ENCODE measurements at places on chromosomes 16 and 17.

DNA sequence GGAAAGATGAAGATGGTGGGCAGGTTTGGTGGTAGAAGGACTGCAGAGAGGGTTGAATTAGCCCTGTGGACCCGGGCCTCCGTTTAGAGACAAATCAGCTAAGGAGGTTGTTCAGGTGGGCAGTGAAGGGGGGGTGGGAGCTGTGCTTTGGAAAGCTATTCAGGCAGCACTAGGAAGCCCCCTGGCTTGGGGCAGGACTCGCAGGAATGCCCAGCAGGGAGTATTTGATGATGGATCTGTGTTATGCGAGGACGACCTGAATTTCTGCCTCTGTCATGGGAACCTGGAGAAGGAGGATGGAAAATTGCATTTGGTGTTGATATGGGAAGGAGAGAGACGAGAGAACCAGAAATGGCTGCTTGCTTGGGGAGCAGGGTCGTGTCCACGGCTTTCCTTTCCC lies 3.5 kb downstream of the SPDYE4 start:
- no peak for DNase-seq

DNA sequence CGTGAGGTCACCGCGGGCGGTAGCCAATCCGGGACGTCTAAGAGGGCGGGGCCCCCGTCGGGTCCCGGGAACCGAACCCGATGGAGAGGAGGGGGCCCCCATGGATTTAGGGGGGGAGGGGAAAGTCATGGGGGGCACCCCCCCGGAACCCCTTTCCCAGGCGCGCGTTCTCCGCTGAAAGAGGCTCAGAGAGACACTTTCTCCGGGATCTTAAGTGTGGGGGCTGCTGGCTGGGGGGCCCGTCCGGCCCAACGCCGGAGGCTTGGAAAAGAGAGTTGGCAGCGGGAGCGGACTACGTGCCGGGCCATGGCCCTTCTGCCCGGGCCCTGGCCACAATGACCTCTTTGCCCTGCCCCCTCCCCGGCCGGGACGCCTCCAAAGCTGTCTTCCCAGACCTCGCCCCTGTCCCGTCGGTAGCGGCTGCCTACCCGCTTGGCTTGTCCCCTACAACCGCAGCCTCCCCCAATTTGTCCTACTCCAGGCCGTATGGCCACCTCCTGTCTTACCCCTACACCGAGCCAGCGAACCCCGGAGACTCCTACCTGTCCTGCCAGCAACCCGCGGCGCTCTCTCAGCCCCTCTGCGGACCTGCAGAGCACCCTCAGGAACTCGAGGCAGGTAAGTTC lies at the start of gene DLX4:
DLX4 (plus strand) TSS at position 57 of the 626 bp plus-strand sequence; CDS start at position 336, 279 bp downstream.
- DNase-seq, result no peak

- DNase-seq, result no peak
Measured at GRCh38 chr17:63998721-63999679, 849 bp downstream of the PRR29 start.

- DNase-seq, result no peak
Measured at GRCh38 chr16:56748191-56748590, 18.3 kb downstream of the NUP93 start.

- no peak for DNase-seq
Measured at GRCh38 chr17:29592850-29593551, at the start of gene ANKRD13B. TSS of gene ANKRD13B (plus strand) at chr17:29593132. CDS start at chr17:29593622, 490 bp downstream.

DNA sequence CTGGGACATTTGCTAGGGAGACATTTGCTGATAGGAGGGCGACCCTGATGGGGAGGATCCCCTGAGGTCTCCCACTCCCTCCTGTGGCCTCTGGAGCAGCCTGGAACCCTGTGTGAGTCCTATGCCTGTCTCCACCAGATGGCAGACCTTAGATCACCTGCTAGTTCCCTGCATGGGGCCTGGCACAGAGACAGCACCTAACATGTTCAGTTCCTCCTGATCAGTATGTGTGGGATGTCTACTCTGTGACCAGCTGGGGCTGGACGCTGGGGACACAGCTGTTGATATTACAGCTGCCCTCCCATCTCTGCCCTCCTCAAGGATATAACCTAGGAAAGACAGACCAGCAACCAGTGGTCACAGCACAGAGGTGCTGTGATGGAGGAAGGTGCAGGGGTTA lies 1.1 kb upstream of the ADCY7 start:
- DNase-seq, result no peak

- no peak for DNase-seq
Measured at GRCh38 chr16:31006086-31006385, 4.4 kb downstream of the STX1B start.

GRCh38 chr17:35183332-35183731 lies 10.9 kb downstream of the SLC35G3 start:
- no peak for DNase-seq

DNA sequence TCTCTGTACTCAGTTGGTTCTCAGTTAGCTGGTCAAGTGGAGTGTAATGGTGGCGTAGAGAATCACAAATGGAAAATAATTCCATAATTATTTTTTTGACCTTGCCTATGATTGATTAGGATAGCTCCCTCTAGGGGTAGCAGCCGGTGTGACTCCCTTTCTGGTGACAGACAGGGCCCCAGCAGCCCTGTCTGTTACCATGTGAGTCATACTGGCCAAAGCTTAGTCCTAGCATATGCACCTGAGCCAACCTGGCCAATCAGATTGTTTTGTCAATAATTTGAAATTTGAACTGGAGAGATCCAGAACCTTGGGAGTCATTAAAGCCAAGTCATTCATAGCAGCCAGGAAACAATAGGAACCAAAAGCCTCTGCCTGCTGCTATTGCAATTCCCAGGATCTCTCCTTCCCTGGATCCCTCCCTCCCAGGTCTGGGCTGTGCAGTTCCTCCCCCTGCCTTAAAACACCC lies 5.6 kb downstream of the PNPO start:
- peak; percentile 34 for DNase-seq

- DNase-seq, result no peak
Measured at GRCh38 chr17:77382966-77383612, 242.3 kb downstream of the SEC14L1 start.

GRCh38 chr16:47887496-47887895 lies 268.3 kb downstream of the ABCC12 start:
- no peak for DNase-seq

- no peak for DNase-seq
Measured at GRCh38 chr17:63702721-63703015, 2.7 kb upstream of the LIMD2 start.

GRCh38 chr17:72416905-72417304 lies 296.1 kb downstream of the SOX9 start:
- no peak for DNase-seq

- DNase-seq, result no peak
Measured at GRCh38 chr17:511833-512251, 159.2 kb upstream of the RPH3AL start.

DNA sequence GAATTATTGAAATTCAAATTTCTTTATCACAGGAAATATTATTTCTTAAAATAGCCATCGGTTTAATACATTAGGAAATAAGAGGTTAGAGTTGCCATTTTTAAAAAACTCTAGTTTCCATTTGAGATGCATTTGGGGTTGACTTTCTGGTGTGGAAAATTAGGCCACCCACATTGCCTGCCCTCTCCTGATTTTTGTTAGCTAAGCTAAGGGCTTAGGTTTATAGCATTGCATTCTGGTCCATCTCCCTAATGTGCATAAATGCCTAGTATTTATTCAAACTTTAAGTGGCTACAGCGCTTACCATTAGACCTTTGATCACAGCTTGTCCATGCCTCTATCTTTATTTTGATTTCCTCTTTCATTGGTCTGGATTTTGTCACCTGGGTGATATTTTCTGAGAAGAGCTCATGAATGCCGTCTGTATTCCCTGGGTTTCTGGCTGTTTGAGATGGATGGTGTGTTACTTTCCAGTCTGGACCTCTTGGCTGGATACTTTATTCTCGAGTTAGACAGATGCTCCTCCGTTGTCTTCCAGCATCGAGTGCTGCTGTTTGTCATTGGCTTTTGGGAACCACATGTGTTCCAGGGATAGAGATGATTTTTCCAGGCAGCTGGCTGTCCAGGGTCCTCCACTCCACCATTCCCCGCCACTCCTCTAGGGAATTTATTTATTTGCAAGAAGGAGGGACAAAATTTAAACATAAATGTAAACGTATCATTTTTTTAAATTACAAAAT lies 120.3 kb downstream of the KATNIP start:
- DNase-seq, result no peak

DNA sequence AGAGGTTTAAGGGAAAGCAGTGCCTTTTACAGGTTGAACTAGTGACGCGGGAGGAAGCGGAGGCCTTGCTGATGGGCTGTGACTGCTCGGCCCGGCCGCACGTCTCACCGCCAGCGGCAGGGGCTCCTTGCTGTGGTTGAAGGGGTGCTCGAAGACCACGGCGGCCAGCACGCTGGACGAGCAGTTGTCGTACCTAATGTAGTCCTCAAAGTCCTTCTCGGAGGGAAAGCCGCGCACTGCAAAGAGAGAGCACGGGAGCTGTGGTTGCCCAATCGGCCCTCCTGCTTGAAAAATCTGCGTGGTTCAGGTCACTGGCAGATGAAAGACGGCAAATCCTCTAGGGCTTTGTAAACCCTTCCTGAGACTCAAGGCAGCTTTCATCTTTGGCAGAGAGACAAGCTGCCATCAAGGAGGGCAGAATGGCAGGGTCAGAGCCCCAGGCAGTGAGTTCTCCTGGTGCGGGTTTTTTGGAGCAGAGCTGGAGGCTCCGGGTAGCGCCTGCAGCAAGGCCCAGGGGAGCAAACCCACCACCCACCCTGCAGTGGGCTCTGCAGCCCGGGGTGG lies 16.1 kb downstream of the ABCA3 start:
- DNase-seq, result no peak

DNA sequence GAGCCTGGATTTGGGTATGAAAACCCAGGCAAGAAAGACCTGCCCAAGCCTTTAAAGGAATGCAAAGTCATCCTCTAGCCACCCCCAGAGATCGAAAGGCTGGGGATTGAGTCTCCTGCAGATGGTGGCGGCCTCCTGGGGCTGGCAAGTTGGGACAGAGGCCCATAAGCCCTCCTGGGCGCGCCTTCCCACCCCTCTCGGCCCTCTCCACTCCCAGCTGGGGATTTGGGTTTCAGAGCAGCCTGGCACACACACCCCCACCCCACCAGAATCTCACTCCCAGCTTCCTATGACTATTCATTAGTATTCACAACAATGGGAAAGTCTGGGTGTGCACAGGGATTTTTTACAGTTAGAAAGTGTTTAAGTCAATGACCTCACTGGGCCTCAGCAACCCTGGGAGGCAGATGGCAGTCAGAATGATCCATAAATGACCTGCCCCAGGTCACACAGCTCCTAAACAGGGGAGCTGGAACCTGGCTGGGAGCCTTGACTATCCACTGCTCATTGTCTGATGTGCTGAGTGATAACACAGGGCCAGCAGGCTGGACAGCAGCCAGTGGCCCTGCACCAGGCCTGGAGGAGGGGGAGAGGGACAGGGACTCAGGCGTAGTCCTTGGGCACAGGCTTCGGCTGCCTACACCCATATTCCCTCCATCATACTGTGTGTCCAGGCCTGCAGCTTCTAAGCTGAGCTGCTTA lies 12.1 kb downstream of the NHERF1 start:
- no peak for DNase-seq

- no peak for DNase-seq
Measured at GRCh38 chr17:74758848-74759168, 10.4 kb downstream of the NHERF1 start.

DNA sequence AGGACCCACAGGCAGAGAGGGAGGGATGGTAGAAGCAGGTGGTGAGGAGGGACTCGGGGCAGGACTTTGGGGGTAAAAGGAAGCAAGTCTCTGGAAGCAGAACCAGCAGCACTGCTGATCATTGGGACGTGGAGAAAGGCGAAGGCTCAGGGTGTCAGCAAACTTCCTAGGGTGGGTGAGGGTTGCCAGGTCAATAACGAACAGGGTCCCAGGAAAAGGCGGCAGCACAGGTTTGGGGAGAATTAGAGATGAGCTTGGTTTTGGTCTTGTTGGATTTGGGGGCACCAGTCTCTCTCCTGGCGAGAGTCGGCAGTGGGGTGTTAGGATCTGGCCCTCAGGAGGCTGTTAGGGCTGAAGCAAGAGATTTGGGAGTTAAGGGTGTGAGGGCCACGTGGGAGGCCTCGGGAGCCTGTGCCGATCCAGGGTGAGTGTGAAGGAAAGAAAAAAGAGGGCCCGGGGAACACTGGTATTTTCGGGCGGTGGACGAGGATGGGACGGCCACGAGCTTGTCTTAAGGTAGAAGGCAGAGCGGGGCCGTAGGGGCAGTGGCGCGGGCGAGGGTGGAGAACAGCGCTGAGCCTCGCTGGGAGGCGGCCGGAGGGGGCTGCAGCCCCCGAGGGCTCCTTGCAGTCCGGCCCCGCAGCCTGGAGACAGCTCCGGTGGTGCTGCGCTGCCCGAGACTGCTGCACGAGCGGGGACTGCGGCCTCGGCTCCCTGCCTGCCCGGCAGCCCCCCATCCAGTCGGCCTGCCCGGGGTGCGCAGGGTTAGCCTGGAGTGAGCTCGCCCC lies 765 bp upstream of the ADORA2B start:
- no peak for DNase-seq

GRCh38 chr17:64229815-64230728 lies 33.0 kb downstream of the TEX2 start:
- DNase-seq, result no peak

DNA sequence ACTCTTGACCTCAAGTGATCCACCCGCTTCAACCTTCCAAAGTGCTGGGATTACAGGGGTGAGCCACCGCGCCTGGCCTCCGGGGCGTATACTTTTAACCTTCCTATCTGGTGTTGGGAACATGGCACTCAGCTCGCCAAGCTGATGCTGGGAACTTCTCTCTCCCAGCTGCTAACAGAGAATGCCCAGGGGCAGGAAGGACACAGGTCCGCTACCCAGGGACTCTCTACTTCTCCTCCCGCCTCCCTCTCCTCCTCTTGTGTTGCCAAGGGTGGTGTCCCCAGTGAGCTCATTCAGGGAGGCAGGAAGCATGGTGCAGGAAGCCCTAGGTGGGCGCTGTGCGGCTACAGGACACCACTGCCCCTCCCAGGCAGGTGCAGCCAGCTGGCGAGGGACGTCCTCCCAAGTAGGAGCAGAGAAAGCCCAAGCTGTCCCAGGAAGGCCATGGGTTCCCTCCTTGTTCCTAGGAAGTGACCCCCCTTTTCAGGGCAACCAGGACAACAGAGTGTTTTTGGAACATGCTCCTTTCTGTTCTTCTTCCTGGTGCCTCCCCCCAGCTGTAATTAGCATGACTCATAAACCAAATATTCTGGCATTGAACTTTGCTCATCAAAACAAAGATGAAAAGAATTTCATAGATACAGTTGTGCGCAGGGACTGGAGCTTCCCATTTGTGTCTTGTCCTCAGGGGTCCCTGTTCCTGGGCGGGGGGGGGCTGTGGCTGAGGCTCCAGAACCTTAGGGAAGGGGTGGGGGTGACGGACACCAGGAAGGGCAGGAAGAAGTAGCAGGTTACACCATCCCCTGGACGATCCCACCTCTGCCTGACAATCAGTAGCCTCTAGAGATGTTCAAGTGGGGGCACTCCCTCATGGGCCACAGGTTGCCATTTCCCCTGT lies 2.7 kb downstream of the C1QTNF1 start:
- no peak for DNase-seq

GRCh38 chr16:31430380-31431052 lies 2.4 kb upstream of the COX6A2 start:
- no peak for DNase-seq

DNA sequence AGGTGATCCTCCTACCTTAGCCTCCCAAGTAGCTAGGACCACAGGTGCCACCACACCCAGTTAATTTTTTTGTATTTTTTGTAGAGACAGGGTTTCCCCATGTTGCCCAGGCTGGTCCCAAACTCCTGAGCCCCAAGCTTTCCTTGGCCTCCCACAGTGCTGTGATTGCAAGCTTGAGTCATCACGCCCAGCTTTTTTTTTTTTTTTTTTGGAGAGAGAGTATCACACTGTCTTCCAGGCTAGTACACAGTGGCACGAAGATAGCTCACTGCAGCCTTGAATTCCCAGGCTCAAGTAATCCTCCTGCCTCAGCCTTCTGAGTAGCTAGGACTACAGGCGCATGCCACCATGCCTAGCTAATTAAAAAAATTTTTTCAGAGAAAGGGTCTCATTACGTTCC lies 27.2 kb downstream of the HEATR9 start:
- no peak for DNase-seq

Data from activated naive CD8-positive, alpha-beta T cell treated with anti-CD3 and anti-CD28 coated beads, Interleukin-2, amount 50 U/mL, for 16 hours (primary cell).